ENCODE measurements at places on chromosomes 11 and 22. TPM values are rescaled to one million over a fixed set of nuclear protein-coding genes. Genes with fewer than 3 reads are reported as not detected.

DNA sequence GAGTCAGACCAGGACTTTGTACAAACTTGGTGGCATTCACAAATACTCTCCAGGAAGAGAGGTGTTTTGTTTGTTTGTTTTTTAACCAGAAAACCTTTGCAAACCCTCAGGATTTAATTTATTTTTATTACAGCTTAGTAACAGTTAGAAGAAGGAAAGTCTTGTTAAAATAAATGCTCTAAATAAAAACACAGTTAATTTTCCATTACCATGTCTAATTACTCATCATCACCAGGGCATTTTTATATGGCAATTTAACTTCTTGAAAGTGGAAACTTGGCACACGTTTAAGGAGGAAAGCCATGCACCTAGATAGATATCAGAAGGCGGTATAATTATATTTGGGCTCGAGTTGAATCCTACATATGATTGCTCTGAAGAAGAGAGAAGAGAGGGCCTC, 7.4 kb downstream of the BARX2 start:
- no peak for DNase-seq

DNA sequence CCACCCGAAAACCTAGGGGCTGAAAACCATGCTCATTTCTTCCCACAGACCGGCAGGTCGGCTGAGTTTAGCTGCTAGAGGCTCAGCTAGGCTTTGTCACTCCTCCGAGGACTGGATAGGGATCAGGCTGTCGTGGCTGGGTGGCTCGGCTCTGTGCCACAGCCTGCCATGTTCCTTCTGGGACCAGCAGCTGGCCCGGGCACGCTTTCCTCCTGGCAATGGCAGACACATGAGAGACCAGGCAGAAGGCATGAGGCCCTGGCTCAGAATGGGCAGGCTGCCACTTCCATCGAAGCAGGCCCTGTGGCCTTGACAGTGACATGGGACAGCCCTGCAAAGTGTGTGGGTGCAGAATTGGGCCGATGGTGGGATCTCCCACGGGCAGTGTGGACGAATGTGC, 20.9 kb downstream of the PARVG start:
- DNase-seq: no peak

DNA sequence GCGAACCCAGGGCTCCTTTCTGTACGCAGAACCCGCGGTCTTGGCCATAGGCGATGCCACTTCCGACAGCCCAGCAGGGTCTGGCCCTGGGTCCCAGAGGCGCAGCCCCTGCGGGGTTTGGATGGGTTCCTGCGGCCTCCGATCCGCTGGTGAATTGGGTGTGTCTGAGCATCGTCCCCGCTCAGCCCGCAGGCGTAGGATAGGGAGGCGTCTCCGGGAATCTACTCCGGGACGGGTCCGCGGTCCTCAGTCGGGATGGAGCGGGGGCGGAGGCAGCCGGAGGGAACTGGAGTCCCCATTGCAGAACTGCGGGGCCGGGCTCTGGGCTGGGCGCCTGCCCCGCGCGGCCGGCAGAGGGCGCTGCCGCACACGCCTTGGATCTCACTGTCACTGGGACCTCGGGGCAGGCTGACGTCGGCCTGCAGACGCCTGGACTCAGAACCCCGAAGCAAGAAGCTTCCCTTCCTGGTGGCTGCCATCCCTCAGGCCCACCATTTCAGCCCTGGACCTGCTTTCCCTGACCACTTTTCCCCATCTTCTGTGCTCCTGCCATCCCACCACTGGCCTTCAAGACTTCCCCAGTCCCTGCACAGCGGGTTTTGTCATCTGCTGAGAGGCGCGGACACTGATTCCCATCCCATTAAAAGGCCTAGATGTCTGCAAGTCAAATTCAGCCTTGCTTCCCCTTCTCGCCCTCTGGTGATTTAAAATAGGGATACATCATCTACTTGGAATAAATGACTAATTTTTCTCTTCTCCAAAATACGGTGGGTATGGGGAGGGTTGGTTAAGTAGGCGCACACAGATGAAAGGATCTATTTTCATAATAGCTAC, 38.3 kb upstream of the CREB3L1 start:
- peak; percentile 73 for DNase-seq

DNA sequence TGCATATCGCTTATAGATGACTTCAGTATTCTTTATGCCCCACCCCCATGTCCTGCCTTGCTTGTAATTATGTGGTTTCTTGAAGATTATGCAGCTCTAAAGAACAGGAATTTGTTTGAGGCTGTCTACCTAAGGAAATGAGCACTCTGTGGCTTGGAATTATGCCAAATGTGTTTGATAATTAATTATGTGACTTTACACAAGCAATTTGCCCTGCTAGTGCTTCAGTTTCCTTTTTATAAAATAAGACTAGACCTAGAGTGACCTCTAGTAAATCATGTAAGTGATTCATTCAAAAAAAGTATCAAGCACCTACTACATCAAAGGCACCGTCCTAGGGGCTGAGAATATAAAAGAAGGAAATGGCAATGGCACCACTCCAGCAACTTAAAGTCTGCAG, 491.5 kb upstream of the KIRREL3 start:
- no peak for DNase-seq

DNA sequence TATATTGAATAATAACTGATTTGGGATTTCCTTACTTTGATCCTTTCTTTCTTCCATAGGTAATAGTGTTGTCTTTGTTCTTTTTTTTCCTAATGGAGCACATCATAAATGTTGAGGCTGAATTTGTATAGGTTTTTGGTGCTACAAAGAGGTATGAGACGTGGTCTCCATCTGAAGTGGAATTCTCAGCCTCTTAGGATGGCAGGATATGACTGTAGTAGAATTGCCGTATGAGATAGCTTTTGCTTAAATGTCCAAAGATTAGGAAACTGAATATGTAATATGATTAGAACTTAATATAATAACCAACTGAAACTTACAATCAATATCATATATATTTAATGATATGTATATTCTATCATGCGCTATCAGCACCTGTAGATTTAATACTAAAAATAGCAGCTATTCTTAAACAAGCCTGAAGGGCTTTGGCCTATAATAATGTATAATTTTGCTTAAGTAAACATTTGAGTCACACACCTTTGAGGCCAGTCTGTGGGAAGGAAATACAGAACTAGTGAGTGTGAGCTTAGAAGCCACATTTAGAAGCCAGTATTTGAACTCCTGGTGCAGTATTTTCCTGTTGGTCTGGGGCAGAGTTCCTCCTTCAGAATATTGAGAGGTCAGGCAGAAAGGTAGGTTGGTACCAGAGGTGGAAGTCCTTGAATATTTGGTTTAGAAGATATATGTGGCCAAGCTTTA, 62.6 kb downstream of the SWAP70 start:
- DNase-seq: no peak

GRCh38 chr11:61447601-61448551, 18.0 kb downstream of the SDHAF2 start:
- DNase-seq: no peak

- no peak for DNase-seq
These were observed 7.4 kb downstream of the OTOG start for GRCh38 chr11:17554487-17554886.

DNA sequence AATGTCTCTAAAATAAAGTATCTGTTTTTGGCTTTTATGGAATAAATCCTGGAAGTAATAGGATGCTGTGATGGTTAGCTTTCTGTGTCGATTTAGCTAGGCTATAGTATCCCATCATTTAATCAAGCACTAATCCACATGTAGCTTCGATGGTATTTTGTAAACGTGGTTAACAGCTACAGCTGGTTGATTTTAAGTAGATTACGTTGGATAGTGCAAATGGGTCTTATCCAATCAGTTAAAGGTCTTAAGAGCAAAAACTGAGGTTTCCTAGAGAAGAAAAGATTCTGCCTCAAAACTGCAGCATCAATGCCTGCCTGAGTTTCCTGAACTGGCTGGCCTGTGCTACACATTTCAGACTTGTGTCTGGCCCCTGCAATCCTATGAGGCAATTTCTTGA, 314.2 kb upstream of the SORL1-AS1 start:
- no peak for DNase-seq

- DNase-seq: no peak
These were observed 589.5 kb downstream of the OPCML start for GRCh38 chr11:132942611-132943356.

DNA sequence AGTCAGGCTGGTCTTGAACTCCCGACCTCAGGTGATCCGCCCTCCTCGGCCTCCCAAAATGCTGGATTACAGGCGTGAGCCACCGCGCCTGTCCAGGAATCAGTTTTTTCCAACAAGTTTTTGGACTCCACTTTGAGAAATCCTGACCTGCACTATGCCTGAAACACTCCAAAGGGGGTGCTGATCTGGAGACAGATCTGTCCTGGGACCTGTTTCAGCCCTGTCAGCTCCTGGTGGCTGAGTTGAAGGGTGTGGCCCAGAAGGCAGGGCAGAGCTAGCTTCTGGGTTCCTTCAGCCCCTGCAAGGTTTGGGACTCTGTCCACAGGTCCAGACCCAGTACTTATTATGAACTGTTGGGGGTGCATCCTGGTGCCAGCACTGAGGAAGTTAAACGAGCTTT, 1.2 kb downstream of the DNAJC4 start:
- no peak for DNase-seq

GRCh38 chr11:35334385-35335090, 84.8 kb downstream of the SLC1A2 start:
- DNase-seq: no peak

DNA sequence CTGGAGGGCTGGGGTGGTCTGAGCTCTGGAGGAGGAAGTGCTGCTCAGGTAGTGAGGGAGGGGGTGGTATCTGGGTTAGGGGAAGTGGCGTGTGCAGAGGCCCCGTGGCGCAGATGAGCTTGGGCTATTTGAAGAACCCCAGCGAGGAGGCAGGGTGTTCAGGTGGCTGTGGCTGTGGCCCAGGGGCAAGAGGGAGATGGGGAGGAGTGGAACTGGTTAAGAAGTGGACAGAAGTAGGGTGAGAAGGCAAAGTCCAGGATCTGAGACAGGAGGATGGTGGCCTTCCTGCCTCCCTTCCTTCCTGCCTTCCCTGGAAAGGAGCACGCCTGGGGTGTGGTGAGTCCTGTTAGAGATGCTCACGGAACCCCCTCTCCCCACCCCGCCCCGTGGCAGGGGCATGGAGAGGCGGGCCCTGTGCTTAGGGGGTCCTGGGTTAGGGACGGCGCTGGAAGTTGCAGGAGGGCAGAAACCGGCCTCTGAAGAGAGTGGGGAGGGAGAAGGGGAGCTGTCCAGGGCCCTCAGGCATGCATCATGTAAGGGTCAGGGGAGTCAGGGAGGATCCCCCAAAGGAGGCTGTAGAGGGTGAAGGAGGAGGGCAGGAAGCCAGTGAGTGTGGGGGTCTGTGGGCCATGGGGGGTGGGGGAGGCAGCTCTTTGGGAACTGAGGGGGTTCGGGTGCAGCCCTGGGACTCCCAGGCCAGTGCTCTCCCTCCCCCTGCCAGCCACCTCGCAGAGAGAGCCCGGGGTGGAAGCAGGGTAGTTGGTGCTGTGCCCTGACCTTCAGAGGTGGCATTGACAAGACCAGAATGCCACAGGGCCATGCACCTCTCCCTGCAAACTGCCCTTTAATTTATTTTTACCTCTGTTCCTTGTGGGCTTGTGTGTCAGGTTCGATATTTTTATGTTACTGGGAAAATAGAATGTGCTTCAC, 63.7 kb upstream of the PARVG start:
- DNase-seq: peak; percentile 7

DNA sequence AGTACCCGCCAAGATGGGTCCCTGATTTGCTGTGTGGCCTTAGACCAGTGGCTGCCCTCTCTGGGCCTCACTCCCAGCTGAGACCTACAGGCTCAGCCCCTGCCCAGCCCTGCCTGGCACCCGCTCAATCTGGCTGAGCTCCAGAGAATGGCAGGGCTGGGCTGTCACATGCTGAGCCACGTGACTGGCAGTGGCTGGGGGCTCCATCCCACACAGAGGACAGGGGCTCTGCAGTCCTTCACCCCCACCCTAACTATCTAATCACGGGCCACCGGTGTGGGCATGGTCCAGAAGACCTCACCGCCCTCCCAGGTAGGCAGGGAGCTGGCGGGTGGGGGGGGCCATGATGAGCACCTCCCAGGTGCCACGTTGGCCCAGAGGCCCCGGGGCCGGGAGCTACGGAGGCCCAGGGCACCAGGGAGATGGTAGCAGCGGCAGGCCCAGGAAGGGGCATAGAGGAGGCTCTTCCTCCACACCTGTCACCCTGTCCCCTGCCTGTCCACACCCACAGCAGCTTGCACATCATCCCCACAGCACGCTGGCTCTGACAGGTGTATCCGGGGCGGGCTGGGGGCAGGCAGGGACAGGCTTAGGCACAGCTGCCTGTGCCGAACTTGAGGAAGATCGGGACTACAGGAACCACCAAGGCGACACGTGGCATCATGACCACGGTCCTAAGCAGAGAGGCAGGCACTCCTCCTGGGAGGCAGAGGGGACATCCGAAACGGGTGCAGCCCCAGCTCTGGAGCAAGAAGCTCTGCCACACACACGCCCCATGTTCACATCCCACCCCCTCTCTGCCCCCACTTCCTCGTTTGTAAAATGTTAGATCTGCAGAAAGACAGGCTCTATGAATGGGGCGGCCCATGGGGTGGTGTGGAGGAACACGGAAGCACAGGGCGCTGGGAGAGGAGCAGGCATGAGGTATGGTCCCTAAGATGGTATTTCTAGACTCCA, 1.5 kb upstream of the ALDH3B1 start:
- no peak for DNase-seq

GRCh38 chr22:38513063-38513462, 7.0 kb upstream of the DDX17 start:
- DNase-seq: peak; percentile 50

DNA sequence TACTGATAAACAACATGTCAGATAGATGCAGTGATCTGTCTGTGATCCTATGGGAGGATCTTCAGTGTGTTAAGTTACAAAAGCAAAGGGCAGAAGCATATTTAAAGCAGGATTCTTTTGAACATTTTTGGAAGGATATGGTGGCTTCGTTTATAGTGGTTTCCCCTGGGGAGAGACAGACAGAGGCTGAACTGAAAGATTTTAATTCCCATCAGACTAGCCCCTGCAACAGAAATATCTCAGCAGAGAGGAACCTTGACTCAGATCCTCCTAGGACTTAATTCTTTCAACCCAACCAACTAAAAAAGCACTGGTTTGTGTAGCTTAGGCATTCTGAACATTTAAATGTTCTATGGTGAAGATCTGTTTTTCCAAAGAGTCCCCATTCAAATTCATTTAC, 5.7 kb downstream of the CLTCL1 start:
- no peak for DNase-seq

DNA sequence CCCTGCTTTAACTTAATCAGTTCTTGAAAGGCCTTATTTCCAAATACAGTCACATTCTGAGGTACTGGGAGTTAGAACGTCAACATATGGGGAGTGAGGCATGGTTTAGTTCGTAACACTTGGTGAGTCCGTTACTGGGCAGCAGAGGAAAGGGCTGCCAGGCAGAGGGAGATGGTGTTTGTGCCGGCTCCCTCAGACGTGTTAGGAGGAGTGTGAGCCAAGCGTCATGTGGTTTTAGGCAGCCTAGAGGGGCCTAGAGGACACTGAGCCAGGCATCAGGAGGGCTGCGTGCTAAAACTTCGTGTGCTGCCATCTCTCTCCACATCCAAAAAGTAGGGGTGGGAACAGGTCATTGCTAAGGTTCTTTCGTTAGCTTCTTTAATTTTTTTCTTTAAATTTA, 10.2 kb downstream of the BCR start:
- DNase-seq: no peak

The APOL2 gene
- total RNA-seq: 25.3 TPM

GRCh38 chr22:19599626-19600243, 75.5 kb upstream of the CLDN5 start:
- DNase-seq: no peak

All from thymus (tissue), 14 donors.